Fibroblast of skin of left quadriceps (primary cell): ENCODE measurements at places on chromosomes 13 and 19.

DNA sequence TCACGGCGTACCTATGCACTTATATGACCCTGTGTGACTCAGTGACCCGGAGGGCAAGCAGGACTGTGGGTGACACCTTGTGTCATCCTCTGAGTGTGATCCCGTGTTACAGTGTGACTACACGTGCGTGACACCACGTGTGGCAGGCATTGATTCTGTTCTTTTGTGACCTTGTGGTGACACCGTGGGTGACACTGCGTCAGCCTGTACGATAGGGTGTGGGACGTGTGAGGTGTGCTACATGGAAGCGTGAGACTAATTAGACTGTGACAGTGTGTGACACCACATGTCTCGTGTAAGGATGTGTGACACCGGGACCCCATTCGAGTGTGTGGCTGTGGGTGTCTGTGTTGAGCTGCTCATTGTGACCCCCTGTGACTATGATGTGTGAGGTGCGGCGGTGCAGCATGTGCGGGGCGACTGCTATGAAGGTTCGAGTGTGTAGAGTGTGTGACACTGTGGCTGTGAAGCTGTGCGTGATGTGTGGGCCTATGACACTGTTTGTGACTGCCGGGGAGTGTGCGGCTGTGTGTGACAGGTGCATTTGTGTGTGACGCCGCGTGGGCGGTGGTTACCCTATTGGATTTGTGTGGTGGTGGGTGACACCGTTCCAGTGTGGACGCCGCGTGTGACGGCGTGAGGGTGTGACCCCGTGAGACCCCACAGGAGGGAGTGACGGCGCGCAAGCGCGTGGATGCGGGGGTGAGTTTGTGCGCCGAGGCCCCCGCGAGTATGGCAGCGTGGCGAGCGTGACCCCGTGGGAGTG lies 399 bp upstream of the SPTBN4 start:
- no peak for DNase-seq

DNA sequence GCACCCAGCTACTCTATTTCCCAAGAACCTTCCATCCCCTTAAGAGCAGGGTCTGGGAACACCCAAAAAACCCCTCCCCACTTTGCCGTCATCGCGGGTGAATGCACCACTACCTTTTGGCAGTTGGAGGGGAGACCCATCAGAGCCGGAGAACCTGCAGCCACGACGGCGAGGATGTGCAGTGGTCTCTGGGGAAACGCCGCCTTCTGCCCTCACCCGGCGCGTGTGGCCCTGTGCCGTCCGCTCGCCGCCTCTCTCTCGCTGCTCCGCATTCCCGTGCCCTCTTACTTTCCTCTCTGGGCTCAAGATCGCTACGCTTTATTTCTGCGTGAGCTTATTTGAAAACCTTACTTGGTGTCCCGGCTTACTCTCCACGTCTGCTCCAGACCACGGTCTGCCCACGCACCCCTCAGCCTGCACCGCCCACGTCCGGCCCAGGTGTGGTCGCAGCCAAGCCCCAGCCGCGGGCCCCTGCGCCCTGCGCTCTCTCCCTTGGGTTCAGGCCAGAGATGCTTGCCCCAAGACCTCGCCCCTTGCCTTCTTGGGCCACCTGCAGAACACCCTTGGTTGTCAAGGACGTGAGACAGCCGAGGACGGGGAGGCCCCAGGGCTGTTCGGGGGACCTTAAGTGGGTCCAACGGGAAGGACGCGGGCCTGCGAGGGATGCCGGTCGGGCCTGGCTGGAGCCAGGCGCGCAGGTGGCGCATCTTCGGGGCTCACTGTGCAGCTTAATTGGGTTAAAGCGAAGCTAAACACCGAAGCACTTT lies 2.0 kb upstream of the MAB21L1 start:
- DNase-seq: no peak

GRCh38 chr19:7355151-7355820 lies 6.5 kb downstream of the ARHGEF18 start:
- DNase-seq: no peak

GRCh38 chr13:57353831-57354230 lies 186.8 kb downstream of the PRR20E start:
- no peak for DNase-seq

DNA sequence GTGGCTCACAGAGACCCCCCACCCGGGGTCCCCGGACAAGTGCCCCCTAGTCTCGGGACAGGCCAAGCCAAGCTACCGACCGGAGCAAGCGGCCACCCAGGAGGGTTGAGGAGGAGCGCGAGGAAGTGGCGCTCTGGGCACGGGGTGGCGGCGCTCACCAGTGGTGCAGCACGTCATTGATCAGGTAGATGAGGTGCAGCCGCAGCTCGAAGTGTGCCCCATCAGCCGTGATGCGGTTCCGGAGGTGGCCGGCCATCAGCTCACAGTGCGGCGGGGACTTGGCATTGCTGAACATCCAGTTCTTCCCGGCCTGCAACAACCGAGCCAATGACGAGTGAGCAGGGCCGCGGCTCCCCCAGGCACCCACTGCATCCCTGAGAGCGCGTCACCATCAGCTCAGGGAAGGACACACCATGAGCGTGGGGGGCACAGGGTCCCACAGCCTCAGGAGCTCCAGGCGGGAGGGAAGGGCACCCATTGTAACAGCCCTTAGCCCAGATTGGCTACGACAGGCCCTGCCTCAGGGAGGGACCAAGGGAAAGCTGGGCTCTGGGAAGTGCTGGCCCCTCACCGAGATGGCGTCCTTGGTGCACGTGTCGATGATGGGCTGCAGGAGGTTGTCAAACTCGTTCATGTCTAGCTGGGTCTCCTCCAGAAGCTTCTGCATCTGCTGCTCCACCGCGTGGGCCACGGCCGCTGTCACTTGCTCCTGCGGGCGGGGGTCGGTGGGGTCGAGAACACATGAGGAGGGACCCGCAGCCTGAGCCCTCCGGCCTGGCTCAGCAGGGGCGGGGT lies 9.6 kb downstream of the CHERP start:
- DNase-seq: no peak
